Mesenteric fat pad (tissue), 1 donor: ENCODE measurements at places on chromosomes 11 and 22. TPM values are rescaled to one million over a fixed set of nuclear protein-coding genes. Genes with fewer than 3 reads are reported as not detected.

LARGE1 gene
- 26.2 TPM for total RNA-seq

POTEH gene
- not detected for total RNA-seq

SLC36A4 gene
- total RNA-seq, result 20.5 TPM

PATE2 gene
- total RNA-seq, result not detected

OR2AT4 gene
- total RNA-seq, result not detected

CNTF gene
- 2.2 TPM for total RNA-seq

NEAT1 gene
- total RNA-seq, result 1,527 TPM

C11orf86 gene
- 0.64 TPM for total RNA-seq

ELFN2 gene
- total RNA-seq, result not detected

ZNF143 gene
- 38.2 TPM for total RNA-seq

LUZP2 gene
- total RNA-seq, result 0.32 TPM

PNPLA3 gene
- 0.93 TPM for total RNA-seq

- DNase-seq, result no peak
Observed at GRCh38 chr11:17164361-17165246, 43.2 kb downstream of the PIK3C2A start.

- no peak for DNase-seq
Observed at GRCh38 chr11:132357811-132358572, 987.6 kb downstream of the NTM start.

GRCh38 chr11:12251666-12252560 is 125.5 kb upstream of the PARVA start:
- no peak for DNase-seq

DNA sequence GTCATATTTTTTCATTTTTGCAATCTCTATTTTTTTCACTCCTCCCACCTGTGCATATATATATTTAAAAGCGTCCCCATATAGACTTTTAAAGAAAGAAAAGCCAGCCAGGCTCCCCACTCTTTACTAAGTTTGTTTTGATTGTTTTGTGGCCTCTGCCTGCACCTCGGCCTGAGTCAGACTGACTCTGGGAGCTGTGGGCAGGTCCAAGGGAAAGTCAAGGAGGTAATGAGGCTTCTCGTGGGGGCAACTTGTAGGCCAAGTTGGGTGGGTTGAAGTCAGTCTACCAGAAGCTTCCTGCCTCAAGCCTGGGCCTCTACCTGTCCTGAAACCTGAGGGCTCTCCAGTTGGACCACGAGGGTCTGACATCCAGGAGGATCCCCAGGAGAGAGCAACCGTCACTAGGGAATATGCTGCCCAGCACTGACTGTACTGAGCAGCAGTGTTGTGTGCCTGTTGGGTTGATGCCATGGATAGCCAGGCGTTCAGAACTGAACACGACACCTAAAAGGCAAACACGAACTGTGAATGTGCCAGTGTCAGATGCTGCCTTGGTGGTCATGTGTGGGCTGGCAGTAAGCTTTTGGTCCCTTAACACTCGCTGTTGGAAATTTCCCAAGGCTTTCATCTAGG is 58.8 kb downstream of the BMAL1 start:
- no peak for DNase-seq

GRCh38 chr11:5596607-5597201 is at the start of gene TRIM6:
Gene TRIM6, plus strand, starts transcription at chr11:5596637. Its CDS starts 261 bp downstream, at chr11:5596898.
- no peak for DNase-seq

- peak; percentile 51 for DNase-seq
Observed at GRCh38 chr22:23072077-23072910, 2.0 kb downstream of the GNAZ start.

- no peak for DNase-seq
Observed at GRCh38 chr11:108632041-108632704, 32.7 kb upstream of the DDX10 start.

GRCh38 chr11:6152126-6152525 is 18.0 kb downstream of the OR52B2 start:
- no peak for DNase-seq
